ENCODE measurements at places on chromosomes 4 and X.

DNA sequence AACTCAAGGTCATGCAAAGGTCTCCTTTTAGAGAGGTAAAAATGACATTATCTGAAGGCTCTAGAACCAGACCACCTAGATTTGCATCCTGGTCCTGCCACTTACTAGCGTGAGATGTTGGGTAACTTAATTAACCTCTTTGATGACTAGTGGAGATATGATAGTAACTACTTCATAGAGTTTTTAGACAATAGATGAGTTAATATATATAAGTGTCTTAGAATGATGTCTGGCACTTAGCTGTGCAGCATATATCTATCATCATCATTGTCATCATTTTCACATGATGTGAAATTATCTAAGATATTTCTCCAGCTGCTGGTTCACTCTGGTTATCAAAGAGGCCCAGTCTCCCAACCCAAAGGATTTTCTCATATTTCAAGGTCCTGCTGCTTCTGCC lies 126.1 kb upstream of the DCLK2 start:
- no peak for DNase-seq

GRCh38 chr4:152920768-152921167 lies 15.4 kb upstream of the FHDC1 start:
- DNase-seq = no peak

- DNase-seq = no peak
Observed at GRCh38 chr4:137543648-137544047, 11.4 kb upstream of the PCDH18 start.

GRCh38 chr4:64251781-64252180 lies 157.5 kb downstream of the TECRL start:
- no peak for DNase-seq

DNA sequence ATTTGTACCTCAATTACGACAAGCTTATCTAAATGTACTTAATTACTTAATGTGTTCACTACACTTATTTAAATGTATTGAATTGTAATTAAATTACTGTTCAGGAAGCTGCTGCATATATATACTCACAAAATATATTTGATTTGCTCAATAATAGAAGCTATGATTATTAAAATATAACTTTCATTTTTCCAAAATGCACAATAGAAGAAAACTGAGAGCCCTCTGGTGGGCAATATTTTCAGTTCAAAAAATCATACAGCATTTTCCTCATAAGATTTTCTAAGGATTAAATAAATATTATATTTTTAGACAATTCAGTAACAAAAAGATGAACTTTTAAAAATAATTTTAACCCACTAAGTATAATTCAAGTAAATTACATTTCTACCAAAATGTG lies 217.3 kb downstream of the DKK2 start:
- no peak for DNase-seq

GRCh38 chrX:82756272-82756671 lies 751.8 kb upstream of the POU3F4 start:
- DNase-seq = no peak

GRCh38 chr4:2742081-2742822 lies 13.9 kb downstream of the TNIP2 start:
- no peak for DNase-seq

DNA sequence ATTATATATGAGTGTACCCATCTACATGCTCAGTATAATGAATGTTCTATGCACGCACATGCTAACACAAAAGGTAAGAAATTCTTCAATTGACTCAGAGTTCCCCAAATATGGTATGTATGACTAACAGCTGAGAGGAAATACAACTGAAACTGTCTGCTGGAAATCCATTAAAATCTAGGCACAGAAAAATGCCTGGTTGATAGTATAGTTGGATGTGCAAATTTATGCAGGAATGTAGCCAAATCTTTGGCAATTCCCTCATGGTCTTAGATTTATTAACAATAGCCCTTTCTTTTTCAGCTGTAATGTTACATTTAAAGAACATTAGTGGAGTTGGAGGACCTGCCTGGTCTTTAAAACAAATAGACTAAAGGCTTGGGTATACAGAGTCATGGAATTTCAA lies 5.5 kb downstream of the CAMK2D start:
- no peak for DNase-seq

DNA sequence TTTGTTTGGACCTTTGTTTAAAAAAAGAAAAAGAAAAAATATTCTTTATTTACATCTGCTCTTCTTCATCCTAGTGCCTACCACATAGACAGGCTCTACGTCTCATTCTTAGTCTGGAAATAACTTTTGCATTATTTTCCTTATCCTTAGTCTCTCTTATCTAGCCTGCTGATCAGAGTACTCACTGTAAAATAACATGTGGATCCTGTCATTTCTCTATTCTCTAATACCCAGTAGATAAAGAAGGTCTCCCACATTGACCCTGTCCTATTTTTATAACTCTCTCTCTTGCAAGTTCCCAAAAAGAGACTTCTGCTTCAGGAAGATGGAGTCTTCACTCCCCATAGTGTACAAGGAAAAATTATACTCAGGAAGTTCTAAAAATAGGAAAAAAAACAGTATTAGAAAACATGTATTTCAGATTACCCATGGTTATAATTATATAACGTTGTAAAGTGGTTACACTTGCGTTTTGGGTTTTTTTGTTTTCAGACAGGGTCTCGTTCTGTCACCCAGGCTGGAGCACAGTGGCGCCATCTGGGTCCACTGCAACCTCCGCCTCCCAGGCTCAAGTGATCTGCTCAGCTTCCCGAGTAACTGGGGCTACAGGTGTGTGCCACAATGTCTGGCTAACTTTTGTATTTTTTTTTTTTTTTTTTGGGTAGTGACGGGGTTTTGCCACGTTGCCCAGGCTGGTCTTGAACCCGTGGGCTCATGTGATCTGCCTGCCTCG lies 23.8 kb downstream of the ZFX start:
- no peak for DNase-seq

GRCh38 chrX:100353326-100353725 lies 56.7 kb downstream of the PCDH19 start:
- no peak for DNase-seq

- no peak for DNase-seq
Observed at GRCh38 chr4:101418055-101418454, 70.7 kb upstream of the PPP3CA start.

- DNase-seq = no peak
Observed at GRCh38 chrX:118644378-118644777, 83.0 kb upstream of the IL13RA1 start.

DNA sequence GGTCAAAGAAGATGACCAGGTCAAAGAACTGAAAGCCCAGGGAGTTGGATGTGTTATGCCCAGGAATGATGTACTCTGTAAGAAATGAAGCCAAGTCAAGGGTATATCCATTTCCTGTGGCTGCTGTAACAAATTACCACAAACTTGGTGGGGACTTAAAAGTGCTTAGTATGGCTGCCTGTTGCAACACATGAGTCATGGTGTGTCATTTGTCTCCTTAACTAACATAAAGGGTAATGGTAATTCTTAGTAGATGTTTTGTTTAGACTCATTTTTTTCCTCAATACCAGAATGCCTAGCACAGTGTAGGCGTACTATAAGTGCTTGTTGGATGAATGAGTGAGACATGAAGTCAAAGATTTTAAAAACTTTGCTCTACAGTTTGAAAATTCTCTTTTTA lies 45.7 kb downstream of the SYTL5 start:
- DNase-seq = no peak

- no peak for DNase-seq
Observed at GRCh38 chrX:73206366-73206765, 8.3 kb downstream of the NAP1L2 start.

GRCh38 chr4:30380404-30380998 lies 339.7 kb upstream of the PCDH7 start:
- no peak for DNase-seq

DNA sequence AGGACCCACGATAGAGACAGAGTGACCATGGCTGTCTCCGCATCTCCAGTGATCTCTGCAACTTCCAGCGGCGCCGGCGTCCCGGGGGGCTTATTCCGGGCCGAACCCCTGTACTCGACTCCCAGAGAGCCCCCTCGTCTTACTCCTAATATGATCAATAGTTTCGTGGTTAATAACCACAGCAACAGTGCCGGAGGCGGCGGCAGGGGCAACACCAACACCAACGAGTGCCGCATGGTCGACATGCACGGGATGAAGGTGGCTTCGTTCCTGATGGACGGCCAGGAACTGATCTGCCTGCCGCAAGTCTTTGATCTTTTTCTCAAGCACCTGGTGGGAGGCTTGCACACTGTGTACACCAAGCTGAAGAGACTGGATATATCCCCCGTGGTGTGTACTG lies 343 bp downstream of the DACH2 start:
- no peak for DNase-seq

DNA sequence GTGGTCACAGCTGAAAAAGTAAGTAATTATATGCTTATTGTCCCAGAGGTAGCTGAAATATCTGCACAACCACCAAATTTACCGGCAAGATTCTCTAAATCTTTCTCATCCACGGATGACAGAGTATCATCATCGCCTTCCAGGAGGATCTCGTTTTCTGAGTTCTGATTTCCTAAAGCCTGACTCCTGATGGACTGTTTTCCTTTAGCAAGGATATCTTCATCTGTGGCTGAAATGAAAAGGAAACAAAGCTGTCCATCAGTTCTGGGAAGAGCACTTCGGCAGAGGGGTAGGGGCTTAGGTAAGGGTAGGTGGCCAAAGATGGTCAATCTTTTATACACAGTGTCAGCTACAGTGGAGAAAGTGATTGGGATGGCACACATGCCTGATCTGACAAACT lies 8.7 kb downstream of the MAB21L2 start:
- no peak for DNase-seq

GRCh38 chr4:119490335-119490734 lies 138.3 kb downstream of the PDE5A start:
- no peak for DNase-seq

- DNase-seq = no peak
Observed at GRCh38 chr4:61522312-61522711, 322.2 kb downstream of the ADGRL3 start.

GRCh38 chrX:83829874-83830273 lies 31.1 kb upstream of the CYLC1 start:
- no peak for DNase-seq

GRCh38 chrX:16042980-16043379 lies 80.4 kb upstream of the GRPR start:
- no peak for DNase-seq

- no peak for DNase-seq
Observed at GRCh38 chr4:160375772-160376452, 1273.0 kb downstream of the RAPGEF2 start.

GRCh38 chrX:11266573-11267003 lies 26.6 kb upstream of the AMELX start:
- DNase-seq = no peak

DNA sequence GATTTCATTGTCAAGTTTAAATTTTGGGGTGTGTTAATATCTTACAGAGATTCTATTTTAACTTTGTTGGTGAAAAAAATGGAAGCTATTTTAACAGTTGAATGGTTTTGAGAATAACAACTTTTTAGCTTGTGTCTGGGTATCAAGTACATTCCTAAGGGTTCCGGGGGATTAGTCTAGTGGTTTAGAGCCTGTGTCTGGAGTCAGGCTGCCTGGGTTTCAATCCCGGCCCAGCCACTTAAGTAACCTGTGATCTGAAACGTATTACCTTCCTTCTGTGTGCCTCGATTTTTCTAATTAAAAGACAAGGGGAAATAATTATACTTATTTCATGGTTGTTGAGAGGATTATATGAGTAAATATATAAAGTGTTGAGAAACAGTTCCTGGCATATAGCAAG lies 288.6 kb upstream of the NR3C2 start:
- DNase-seq = no peak

- no peak for DNase-seq
Observed at GRCh38 chrX:2696698-2697215, 5.7 kb downstream of the CD99 start.

GRCh38 chr4:83679692-83680091 lies 143.8 kb downstream of the GPAT3 start:
- no peak for DNase-seq

DNA sequence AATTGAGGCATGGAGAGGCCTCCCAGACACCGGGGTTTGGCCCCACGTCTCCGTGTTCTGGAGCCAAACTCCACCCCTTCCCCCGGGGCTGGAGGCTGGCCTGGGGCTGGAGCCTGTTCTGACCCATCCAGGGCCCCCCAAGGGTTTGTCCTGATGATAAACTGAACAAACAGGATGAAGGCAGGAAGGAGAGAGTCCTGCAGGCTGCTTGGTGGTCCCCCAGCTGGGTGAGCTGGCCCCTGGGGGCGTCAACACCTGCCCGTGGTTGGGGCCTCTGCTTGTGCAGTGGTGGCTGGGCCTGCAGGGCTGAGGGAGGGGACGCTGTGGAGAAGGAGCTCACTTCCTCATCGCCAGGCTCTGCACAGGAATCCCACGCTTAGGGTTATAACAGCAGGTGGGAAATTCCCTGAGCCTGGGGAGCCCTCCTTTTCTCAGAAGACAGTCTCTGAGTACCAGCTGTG lies 2.3 kb downstream of the SH3TC1 start:
- DNase-seq = peak; percentile 55

DNA sequence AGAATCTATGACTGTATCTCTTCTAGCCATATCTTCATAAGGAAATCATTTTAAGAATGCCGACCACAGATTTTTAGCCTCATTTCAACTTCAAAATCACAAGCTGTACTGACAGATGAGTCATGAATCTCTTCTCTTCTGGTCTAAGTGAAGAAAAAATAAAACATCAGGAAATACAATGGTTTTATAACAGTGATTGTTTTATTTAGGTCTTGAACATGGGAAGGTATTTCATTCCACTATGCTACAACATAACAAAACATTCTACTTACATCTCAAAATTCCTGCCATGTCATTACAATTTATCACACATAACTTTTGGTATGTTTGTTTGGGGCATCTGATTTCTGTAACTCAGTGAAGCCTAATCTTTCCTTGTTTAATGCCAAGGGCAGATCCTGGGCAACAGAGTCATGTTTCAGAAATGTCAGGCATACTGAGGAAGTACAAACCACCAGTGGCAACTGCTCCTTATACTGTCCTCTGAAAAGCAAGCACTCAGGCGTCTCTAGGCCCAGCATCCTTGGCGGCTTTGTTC lies 325.0 kb downstream of the PDHA2 start:
- DNase-seq = no peak

DNA sequence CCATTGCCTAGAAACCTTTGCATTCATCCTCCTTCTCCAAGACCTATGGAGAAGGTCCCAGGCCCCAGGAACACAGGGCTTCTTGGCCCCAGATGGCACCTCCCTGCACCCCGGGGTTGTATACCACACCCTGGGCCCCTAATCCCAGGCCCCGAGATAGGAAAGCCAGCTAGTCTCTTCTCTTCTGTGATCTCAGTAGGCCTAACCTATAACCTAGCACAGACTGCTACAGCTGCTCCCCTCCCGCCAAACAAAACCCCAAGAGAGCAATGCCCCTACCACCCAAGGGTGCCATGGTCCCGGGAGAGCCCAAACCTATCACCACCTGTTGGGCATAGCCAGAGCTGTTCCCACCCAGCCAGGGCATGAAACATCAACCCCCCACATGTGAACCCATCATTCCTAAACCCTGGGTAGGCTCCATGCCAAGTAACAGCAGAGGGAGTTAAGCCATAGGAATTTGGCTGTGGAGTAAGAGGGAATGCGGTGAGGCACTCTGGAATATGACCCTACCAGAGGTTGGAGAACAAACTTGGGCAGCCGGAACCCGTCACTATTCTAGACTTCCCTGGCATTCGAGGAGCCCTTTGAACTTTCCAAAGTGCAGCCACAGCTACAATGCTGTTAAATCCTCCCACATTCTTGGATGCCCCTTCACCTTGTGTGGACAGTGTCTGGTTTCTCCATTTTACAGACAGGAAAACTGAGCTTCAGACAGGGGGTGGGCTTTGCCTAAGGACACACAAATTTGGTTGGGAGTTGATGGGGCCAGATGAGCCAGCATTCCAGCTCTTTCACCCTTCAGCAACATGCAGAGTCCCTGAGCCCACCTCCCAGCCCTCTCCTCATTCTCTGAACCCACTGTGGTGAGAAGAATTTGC lies 10.9 kb upstream of the SASH3 start:
- no peak for DNase-seq

- DNase-seq = peak; percentile 98
Observed at GRCh38 chrX:318068-318738, 393 bp downstream of the GTPBP6 start.

Measured in left ventricle myocardium inferior (tissue), 1 donor.